ENCODE measurements at places on chromosomes 4 and X.

DNA sequence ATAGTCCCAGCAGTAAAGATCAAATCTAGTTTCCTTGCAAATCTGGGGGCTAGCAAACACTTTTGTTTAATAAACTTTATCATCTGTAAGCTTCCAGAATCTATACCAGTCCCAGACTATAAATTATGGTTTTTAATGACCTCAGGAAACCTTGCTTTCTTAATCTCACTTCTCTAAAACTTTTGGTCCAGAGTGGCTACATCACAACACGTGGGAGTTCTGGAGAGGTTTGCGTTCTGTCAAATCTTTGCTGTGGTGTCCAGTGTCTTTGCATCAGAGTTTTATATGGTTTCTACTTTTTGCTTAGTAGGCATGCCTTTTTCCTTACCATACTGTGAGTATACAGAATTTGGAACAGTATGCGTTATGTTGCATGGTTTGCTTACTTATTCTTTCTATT is 193.9 kb downstream of the ANK2 start:
- no peak for DNase-seq

GRCh38 chr4:21802406-21802805 is 146.2 kb downstream of the KCNIP4 start:
- no peak for DNase-seq

- no peak for DNase-seq
Measured at GRCh38 chr4:79330720-79331119, 4.9 kb upstream of the NAA11 start.

DNA sequence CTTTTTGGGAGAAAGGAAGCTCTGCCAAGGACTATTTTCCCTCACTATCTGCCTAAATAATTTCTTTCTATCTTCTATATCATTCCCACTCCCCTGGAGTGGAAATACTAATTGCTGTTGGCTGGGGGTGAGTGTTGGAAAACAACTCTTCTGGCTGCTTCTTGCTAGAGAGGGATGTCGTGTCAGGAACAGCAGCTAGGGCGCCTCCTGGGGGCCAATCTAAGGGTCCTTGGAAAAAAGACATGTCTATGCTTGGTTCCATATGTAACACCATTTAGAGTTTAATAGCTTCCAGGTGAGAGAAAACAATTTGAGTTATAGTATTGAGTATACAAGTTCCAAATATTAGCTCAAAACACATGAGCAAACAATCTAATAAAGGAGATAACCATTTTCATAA is 111.3 kb downstream of the MAGEE1 start:
- DNase-seq, result no peak

- no peak for DNase-seq
Measured at GRCh38 chrX:37315511-37316248, 33.5 kb upstream of the PRRG1 start.

DNA sequence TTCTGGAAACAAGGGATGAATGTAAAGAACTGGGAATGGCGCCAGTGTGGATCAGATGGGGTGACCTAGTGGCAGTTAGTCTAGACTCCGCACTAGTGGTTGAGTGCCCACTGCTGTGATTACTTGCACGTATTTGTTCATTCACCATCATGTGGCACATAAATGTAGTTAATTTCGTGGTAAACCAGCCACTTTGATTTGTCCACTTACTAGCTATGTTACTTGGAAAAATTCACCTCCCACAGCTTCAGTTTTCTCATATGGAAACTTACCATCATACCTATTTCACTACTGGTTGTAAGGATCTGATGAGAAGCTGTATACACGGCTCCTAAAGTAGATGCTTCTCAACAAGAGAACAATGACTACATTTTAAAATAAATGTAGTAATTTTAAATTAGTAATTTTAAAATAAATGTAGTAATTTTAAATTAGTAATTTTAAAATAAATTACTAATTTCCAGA is 394 bp upstream of the DYNLT3 start:
- no peak for DNase-seq

DNA sequence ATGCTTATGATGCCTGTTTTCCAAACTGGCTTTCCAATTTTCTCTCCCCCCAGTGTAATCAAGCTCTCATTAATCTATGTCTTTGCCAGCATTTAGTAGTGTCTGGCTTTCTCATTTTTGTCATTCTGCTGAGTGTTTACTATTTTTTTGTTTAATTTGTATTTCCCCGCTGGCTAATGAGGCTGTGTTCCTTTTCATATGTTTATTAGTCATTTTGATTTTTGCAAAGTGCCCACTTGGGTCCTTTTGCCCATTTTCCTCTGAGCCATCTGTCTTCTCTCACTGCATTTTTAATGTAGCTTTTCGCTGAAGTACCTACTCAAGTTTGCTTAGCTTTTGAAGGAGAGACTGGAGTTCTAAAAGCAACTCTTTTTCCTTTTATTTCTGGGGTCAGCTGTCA is 14.7 kb downstream of the DCK start:
- DNase-seq, result no peak

DNA sequence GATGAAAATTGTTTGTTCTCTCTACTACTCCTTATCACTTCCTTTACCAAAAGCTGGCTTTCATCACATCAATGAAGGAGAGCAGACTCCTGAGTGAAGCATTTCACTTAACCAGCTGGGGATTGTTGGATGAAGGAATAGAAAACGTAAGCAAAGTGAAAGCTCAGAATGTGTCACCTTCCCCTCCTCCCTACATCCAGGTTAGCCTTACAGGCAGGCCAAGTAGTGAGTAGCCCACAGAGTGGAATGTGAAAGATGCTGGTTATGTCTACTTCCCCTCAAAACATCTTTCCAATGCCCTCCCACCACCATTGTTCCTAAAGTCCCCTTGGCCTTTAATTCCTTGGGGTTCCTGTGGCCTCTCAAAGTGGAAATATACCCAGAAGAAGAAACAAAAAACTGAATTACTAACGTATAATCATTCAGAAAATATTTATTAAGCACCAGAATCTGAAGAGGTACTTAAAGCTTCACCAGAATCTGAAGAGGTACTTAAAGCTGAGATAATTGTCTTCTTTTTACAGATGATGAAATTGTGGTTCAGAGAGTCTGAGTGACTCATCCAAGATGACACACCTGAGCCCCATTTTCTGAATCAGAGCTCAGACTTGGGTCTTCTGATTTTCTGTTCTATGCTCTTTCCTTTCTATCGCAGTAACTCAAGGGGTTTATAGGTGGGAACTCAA is 6.5 kb downstream of the P2RY4 start:
- no peak for DNase-seq

- no peak for DNase-seq
Measured at GRCh38 chrX:132231587-132231986, 12.3 kb upstream of the RAP2C start.

DNA sequence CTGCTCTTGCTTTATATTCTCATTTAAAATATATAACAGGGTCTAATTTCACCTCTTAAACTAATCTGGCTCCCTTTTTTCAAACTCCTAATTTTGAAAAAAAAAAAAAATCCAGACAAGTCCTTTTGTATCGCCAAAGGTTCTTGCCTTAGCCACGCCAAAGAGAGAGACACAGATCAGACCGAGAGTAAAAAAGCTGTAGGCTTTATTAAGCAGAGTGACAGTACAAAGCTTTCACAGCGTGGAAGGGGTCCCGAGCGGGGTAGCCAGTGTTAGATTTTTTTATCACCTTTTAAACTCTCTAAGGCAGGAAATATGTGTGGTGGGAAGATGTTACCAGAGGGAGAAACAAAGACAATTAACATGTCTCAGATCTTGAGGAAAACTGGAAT is 54.1 kb downstream of the PAGE2 start:
- DNase-seq, result no peak

GRCh38 chr4:184860018-184860779 is 34.4 kb upstream of the ACSL1 start:
- DNase-seq, result no peak

DNA sequence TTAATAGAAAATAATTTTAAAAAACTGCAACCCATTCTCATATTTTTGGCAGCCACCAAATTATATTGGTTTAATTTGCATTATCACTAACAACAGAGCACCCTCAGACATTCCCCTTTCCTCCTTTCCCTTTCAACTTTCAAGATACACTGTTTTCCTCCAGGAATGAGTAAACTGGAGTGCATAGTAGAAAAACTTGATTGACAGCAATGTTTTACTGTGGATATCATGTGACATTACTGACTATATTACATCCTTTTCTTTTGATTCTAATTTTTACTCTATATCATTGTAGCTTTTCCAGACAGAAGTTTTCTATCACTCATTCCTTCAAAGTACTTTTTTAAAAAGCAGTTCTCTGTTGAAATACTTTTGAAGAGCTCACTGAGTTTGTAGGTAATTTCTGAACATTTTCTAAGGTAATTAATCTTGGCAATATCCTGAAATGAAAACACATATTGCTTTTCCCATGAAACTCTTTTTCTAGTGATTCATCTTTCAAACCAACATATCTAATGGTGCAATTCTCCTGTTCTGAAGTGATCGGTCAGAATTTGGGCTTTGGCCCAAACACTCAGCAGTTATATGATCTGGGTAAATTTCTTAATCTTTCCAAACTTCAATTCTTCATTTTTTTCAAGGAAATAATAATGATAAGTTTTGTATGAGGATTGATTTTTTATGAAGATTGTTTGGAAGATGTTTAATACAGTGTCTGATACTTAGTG is 920.4 kb upstream of the EPHA5 start:
- no peak for DNase-seq

- DNase-seq, result no peak
Measured at GRCh38 chr4:16123356-16124084, 39.7 kb upstream of the PROM1 start.

- DNase-seq, result no peak
Measured at GRCh38 chr4:101337688-101338087, 9.6 kb downstream of the PPP3CA start.

GRCh38 chrX:10379878-10380277 is 223.1 kb downstream of the CLCN4 start:
- DNase-seq, result no peak

DNA sequence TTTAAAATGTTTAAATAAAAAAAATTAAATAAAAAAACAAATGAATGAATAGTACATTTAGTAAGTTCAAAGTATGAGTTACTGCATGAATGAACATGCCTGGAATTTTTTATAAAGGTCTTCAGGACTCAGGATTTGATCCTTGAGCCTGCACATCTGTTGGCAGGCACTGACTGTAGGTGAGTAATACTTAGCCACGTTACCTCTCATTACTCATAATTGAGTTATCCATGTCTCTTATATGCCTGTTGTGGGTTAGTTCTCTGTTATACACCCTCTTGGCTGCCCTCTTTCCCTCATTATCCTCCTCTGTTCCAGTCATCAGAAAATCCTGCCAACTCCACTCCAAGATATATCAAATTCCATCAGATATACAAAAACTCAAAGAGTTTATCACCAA is 276.0 kb downstream of the FBXW7 start:
- DNase-seq, result no peak

GRCh38 chr4:19213388-19213787 is 1038.3 kb upstream of the SLIT2 start:
- DNase-seq, result no peak

DNA sequence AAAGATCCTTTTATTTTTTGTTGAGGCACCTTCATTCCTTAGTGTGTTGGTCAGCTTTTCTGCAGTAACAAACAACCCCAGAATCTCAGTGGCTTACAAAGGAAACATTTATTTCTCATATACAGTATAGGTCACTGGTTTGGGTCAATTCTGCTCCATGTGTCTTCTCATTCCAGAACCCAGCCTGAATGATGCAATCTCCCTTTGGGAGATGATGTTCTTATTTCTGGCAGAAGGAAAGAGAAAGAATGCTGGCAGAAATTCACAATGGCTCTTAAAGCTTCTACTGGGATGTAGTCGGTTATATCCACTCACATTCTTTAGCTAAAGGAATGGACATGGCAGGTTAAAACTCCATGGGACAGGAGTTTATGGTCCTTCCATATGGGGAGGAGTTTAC is 42.3 kb downstream of the IDS start:
- DNase-seq, result no peak

- no peak for DNase-seq
Measured at GRCh38 chr4:14308229-14308651, 680.7 kb upstream of the BOD1L1 start.

DNA sequence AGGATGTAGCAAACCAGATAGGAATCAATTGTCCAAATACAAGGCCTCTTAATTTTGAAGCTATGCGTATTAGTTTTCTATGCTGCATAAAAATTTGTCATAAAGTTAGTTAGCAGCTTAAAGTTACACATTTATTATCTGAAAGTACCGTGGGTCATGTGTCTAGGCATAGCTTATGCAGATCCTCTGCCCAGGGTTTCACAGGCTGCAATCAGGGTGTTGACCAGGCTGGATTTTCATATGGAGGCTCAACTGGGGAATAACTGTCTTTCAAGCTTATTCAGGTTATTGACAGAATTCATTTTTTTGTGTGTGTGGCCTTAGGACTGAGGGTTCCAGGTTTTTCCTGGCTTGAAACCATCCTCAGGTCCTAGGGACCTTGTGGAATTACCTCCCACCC is 265.1 kb downstream of the SLC39A8 start:
- DNase-seq, result no peak

- DNase-seq, result no peak
Measured at GRCh38 chr4:182825786-182826185, 91.4 kb downstream of the DCTD start.

GRCh38 chr4:172997856-172998255 is 170.8 kb upstream of the GALNT7 start:
- no peak for DNase-seq
